Natural killer cell (primary cell): ENCODE measurements at places on chromosomes 6 and 20. TPM values are rescaled to one million over a fixed set of nuclear protein-coding genes. Genes with fewer than 3 reads are reported as not detected.
A peak's percentile ranks its signal among the peaks of the same experiment; 100 is the strongest.

DNA sequence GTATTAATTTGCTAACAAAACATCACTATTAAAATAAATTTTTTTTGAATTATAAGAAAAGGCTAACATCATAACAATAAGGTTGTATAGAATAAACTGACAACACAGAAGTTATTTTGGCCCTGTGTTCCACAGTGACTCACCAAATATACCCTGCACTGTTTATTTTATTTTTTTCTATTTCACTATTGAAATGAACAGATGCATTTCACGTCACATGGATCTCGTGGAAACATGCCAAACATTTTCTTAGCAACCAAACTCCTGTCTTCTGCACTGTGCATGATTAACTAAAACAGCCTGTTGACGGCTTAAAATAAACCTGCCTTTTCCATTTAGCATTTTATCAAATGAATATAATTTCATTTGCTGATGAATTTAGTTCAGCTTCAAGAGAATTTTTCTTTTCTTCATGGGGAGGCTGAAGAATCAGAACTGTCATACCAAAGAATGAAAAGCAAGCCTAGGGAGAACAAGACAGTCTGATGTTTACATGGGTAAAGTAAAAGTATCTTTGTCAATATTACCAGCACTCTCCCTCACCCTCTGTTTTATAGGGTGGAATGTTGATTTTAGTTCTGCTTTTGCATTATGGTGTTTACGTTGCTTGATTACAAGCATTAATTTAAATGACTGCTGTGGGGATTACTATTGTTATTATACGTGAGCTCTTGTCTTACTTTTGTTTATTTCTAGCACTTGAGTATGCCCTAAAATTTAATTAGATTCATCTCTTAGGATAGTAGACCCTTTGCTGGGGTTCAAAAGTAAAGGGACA lies 115.3 kb downstream of the LCA5 start:
- H3K4me3 ChIP-seq = no peak overlapping the region
- no peak for DNase-seq
- no peaks in the 10 kb centered on the region for H3K4me1 ChIP-seq
- H3K27ac ChIP-seq = no peak overlapping the region

GGT7 gene
- total RNA-seq = 7.4 TPM

DNA sequence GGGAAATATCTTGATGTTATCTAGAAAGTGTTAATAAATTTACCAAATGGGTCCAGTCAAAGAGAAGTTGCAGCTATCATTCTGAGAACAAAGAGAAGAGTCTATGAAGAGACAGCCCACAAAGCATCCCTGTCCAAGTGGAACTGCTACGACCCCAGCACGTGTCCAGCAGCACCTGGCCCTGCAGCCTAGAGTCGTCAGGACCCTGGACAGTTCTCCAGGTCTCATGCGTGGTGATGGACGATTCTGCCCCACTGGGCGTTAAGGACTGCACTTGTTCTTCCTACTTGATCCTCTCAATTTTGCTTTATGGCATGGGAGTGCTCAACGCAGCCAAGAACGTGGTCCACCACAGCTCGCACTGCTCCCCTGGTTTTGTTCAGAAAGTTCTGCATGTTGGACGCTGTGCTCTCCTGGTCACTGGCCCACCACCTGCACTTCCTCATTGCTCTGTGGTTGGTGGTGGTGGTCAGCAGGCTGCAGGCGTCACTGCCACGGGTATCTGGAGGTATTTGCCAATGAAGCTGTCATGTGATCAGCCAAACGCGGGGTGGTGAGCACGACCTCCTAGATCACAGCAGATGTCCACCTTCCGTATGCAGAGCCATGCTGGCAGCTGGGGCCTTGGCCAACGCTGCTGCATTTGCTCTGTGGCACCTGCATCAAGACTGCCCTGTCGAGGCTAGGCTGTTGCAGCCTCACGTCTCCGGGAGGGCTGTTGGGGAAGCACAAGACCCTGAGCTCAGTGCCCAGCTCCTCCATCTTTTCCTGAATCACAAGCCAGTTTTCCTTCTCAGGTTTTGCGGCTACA lies 356.4 kb downstream of the CDH4 start:
- H3K4me1 ChIP-seq = no peaks in the 10 kb centered on the region
- no peak for DNase-seq
- H3K36me3 ChIP-seq = no peaks in the 10 kb centered on the region

SPAG4 gene
- total RNA-seq = 16.2 TPM

DNA sequence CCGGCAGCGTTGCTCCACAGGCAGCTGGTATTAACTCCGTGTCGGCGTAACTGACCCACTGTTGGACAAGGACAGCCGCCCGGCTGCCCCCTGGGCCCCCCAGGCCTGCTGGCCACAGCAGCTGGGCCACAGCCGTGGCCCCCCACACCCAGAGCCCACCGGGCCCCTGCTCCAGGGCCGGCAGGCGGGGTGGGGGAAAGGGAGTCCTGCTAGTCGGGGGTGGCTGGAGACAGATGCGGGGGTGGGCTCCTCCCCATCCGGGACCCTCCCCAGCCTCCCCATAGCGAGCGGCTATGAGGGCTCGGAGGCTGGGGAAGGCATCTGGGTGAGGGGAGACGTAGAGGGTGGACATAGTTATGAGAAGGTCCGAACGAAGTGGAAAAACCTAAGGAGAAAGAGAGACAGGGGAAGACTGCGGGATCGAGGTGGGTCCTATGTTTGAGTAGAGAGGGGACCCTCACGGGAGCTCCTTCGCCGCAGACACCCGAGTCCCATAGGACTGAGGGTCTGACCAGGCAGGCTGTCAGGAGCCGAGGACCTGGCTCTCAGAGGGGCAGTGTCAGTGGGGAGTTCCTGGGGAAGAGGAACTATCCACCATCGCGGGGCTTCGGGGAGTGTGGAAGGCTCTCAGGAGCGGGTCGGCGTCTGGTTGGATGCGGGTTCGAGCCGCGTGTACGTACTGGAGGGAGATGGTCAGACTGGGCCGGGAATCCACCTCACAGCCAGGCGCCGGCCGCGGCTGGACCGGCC lies 511 bp downstream of the VARS1 start:
- no peaks in the 10 kb centered on the region for H3K27me3 ChIP-seq
- peak overlapping the region; percentile 77 for H3K27ac ChIP-seq
- peaks cover 34% of the 10 kb centered on the region for H3K4me1 ChIP-seq
- peak overlapping the region; percentile 67 for H3K4me3 ChIP-seq
- H3K36me3 ChIP-seq = peaks cover 8% of the 10 kb centered on the region
- no peak for DNase-seq

SLC44A4 gene
- total RNA-seq = 0.48 TPM

GRCh38 chr20:4546342-4546741 lies 175.4 kb upstream of the PRND start:
- H3K27me3 ChIP-seq = no peaks in the 10 kb centered on the region
- no peaks in the 10 kb centered on the region for H3K4me1 ChIP-seq
- H3K27ac ChIP-seq = no peak overlapping the region
- no peak overlapping the region for H3K4me3 ChIP-seq
- no peak for DNase-seq
